Progenitor cell of endocrine pancreas (in vitro differentiated cells): ENCODE measurements at places on chromosomes 5 and 9. TPM values are rescaled to one million over a fixed set of nuclear protein-coding genes. Genes with fewer than 3 reads are reported as not detected.

S100Z gene
- total RNA-seq: 1.2 and 1.7 TPM in 2 replicates

DNA sequence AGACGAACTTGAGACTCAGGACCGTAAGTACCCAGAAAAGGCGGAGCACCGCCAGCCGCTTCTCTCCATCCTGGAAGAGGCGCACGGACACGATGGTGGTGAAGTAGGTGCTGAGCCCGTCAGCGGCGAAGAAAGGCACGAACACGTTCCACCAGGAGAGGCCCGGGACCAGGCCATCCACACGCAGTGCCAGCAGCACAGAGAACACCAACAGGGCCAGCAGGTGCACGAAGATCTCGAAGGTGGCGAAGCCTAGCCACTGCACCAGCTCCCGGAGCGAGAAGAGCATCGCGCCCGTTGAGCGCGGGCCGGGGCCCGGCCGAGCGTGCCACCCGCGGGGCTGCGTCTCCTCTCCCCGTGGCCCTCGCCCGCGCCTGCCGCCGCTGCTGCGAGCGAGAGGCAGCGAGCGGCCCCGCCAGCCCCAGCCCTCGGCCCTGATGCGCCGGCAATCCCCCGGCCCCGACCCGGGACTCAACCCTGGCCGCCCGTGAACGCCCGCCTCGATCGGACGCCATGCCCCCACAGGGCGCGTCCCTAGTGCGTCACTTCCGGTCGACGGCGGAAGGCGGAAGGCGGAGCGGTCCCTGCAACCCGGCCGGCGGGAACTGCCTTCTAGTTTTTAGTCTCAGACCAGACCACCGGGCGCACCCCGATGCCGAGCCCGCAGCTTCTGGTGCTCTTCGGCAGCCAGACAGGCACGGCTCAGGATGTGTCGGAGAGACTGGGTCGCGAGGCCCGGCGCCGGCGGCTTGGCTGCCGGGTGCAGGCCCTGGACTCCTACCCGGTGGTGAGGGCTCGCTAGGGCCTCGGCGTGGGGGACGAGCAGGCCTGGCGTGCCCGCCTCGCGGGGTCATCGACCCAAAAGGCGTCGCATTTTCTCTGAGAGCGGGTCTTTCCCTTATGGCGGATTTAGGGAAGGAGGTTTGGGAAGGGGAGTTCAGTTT is at the start of the genes NDOR1 and TMEM203:
NDOR1 (plus strand) TSS at position 575 of the 944 bp plus-strand sequence; CDS start at position 653, 78 bp downstream.
TMEM203 (minus strand) TSS at position 523 of the 944 bp plus-strand sequence; CDS start at position 289, 234 bp downstream.
- peaks cover 25% of the 10 kb centered on the region for H3K4me1 ChIP-seq
- H3K36me3 ChIP-seq: peaks cover 3% of the 10 kb centered on the region
- DNase-seq: peak; percentile 88
- no peaks in the 10 kb centered on the region for H3K27me3 ChIP-seq
- H3K4me3 ChIP-seq: peak within 1 kb of the TSS; percentile 93

DNA sequence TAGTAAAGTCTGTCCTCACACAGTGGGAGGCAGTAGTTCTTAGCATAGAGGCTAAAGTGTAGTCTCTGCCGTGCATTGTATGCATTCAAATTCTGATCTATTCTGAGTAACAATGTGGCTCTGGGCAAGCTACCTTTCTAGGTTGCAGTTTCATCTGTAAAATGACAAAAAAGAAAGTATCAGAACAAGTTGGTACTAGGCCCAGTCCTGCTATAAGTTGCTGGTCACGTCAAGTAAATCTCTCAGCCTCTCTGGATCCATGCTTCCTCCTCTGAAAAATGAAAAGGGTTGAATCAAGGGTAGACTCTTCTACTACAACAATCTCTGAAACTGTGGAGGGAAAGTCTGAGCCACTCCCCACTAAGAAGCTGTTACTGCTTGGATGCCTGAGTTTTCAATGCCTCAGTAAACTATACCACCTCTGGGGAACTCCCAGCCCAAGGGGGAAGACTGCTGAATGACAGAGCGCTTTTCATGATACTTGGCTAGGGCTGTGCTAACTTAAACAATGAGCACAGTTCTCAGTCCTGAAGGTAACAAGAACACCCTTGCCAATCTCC is 34.5 kb upstream of the SPARC start:
- H3K4me1 ChIP-seq: no peaks in the 10 kb centered on the region
- DNase-seq: no peak
- H3K4me3 ChIP-seq: no peak overlapping the region
- no peaks in the 10 kb centered on the region for H3K36me3 ChIP-seq
- peaks cover 10% of the 10 kb centered on the region for H3K27me3 ChIP-seq

ZMAT2 gene
- total RNA-seq: 67.6 and 67.7 TPM in 2 replicates

PCDHGB6 gene
- 23.1 and 24.0 TPM in 2 replicates for total RNA-seq

PCDHGC5 gene
- 1.2 and 1.3 TPM in 2 replicates for total RNA-seq

INSYN2B gene
- 0.12 TPM in 1 of 2 replicates, not detected in the other for total RNA-seq

PCSK5 gene
- 7.3 and 9.8 TPM in 2 replicates for total RNA-seq

DNA sequence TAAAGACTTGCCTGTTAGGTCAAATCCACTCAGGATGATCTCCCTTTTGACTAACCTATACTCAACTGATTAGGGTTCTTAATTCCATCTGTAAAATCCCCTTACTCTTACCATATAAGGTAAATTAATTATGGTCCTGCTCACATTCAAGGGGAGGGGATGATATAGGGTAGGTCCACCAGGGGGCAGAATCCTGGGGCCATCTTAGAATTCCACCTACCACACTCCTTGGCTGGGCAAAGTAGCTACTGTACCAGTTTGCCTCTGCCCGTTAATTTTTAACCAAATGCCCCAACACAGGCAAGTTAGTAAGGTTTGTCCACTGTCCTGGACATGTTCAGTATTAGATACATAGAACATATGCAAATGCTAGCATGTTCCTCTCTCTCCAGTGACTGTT is 262.4 kb downstream of the SEMA5A start:
- H3K27me3 ChIP-seq: no peaks in the 10 kb centered on the region
- DNase-seq: no peak
- H3K4me3 ChIP-seq: no peak overlapping the region
- H3K36me3 ChIP-seq: no peaks in the 10 kb centered on the region
- no peak overlapping the region for H3K27ac ChIP-seq

ISCA1 gene
- 34.7 and 37.9 TPM in 2 replicates for total RNA-seq
